Lung (tissue), 17 donors: ENCODE measurements at places on chromosomes 7 and 10. TPM values are rescaled to one million over a fixed set of nuclear protein-coding genes. Genes with fewer than 3 reads are reported as not detected.

The PRLHR gene
- total RNA-seq: not detected

The SERPINE1 gene
- 18.6 TPM for total RNA-seq

The SPDYE6 gene
- total RNA-seq: not detected

The SPOCK2 gene
- total RNA-seq: 103 TPM

- H3K4me3 ChIP-seq: no peak overlapping the region
- no peak overlapping the region for H3K27ac ChIP-seq
- H3K36me3 ChIP-seq: no peaks in the 10 kb centered on the region
Observed at GRCh38 chr10:131855461-131856401, 45.1 kb upstream of the PPP2R2D start.

DNA sequence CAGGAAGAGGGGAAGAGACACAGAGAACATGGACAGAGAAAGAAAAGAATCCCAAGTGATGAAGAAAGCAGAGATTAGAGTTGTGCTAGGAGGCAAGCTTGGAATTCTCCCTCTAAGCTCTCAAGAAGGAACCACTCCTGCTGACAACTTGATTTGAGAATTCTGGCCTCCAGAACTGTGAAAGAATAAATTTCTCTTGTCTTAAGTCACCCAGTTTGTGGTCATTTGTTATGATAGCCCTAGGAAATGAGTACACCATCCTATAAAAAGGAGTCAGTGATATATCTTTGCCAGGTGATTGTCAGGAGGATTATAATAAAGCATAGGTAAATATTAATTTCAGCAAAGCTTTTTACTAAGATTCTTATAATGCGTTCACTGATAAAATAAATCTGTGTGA lies 82.7 kb upstream of the TFEC start:
- H3K4me3 ChIP-seq: no peak overlapping the region
- no peak for DNase-seq
- no peaks in the 10 kb centered on the region for H3K27me3 ChIP-seq
- H3K36me3 ChIP-seq: no peaks in the 10 kb centered on the region
- no peaks in the 10 kb centered on the region for H3K4me1 ChIP-seq

DNA sequence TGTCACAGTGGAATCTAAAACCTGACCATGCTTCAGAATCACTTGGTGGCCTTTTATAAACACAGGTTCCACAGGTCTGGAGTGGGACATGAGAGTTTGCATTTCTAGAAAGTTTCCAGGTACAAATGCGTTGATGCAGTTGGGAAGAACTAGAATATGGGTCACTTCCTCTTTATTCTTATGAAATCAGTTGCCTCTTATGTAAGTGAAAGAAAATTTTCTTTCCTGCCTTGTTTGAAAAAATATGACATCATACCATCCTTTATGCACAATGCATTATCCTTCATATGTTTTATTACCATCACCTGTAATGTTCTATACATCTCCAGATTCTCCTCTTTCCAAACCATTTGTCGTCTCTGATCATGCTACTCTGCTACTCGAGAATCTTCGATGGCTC lies 44.0 kb downstream of the PLXNA4 start:
- no peaks in the 10 kb centered on the region for H3K27me3 ChIP-seq
- no peak for DNase-seq
- no peaks in the 10 kb centered on the region for H3K36me3 ChIP-seq
- H3K4me1 ChIP-seq: no peaks in the 10 kb centered on the region

DNA sequence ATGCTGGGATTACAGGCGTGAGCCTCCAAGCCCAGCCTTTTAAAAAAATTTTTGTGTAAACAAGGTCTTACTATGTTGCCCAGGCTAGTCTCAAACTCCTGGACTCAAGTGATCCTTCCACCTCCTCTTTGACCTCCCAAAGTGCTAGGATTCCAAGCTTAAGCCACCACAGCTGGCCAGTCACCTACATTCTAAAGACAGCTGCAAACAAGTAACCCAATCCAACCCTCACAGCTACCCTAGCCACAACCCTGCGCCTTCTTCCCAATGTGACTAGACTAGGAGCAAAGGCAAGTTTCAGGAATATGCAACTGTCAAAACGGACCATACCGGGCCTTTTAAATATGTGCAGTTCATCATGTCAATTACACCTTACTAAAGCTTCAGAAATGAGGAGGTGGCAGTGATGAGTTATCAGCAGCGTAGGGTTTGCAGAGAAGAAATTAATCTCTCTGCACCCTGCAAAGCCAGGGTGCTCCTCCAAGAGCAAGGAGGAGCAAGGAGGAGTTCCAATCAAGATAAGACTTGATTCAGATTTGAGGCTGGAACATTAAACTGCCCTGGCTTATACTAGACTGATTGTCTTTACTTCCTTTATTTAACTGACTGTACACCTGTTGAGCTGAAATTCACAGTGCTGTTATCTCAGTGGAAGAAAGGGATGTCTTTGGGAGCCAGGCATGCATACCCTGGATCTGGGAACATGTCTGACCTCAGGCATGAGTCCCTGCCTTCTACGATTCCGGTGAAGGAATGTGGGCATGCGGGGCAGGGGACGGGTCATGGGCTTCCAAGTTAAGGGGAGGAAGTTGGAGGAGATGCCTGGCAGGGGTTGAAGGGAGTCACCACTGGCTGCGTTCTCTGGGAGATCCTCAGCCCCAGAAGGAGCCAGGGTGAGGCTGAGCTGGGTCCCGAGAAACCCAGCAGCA lies 15.5 kb upstream of the TMEM120A start:
- no peak overlapping the region for H3K4me3 ChIP-seq
- H3K27me3 ChIP-seq: no peaks in the 10 kb centered on the region
- DNase-seq: no peak
- no peaks in the 10 kb centered on the region for H3K36me3 ChIP-seq
- H3K27ac ChIP-seq: peak overlapping the region; percentile 41
- no peaks in the 10 kb centered on the region for H3K4me1 ChIP-seq

- no peaks in the 10 kb centered on the region for H3K36me3 ChIP-seq
- H3K4me3 ChIP-seq: no peak overlapping the region
- no peaks in the 10 kb centered on the region for H3K27me3 ChIP-seq
- H3K27ac ChIP-seq: no peak overlapping the region
Observed at GRCh38 chr7:83271212-83272099, 108.8 kb upstream of the PCLO start.

- H3K36me3 ChIP-seq: no peaks in the 10 kb centered on the region
- DNase-seq: no peak
- no peak overlapping the region for H3K27ac ChIP-seq
- no peaks in the 10 kb centered on the region for H3K27me3 ChIP-seq
- H3K4me1 ChIP-seq: no peaks in the 10 kb centered on the region
- no peak overlapping the region for H3K4me3 ChIP-seq
Observed at GRCh38 chr10:64275774-64276173, 754.6 kb downstream of the REEP3 start.

GRCh38 chr10:91935886-91936285 lies 12.3 kb downstream of the BTAF1 start:
- H3K4me1 ChIP-seq: no peaks in the 10 kb centered on the region
- H3K36me3 ChIP-seq: peaks cover 5% of the 10 kb centered on the region
- H3K4me3 ChIP-seq: no peak overlapping the region

DNA sequence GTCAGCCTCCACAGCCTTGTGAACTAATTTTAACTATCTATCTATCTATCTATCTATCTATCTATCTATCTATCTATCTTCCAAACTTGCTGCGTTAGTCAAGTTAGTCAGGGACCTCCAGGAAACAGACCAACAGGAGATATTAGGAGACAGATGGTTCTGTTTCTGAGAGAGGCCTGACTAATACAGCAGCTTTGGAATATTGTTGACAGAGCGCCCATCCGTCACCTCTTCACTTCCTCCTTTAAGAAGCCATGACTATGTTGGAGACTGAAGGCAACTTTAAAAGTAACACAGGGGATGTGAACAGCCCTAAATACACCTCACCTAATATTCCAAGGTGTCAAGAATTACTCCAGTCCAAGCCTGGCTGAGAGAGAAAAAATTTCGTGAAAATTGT lies 280.9 kb upstream of the IGFBP3 start:
- H3K27ac ChIP-seq: no peak overlapping the region
- no peaks in the 10 kb centered on the region for H3K36me3 ChIP-seq
- no peak overlapping the region for H3K4me3 ChIP-seq
- no peak for DNase-seq
- peaks cover 9% of the 10 kb centered on the region for H3K4me1 ChIP-seq
